Mesenchymal stem cell (in vitro differentiated cells and primary cell): ENCODE measurements at places on chromosomes 2 and 18.

- DNase-seq = no peak
These were observed 608.8 kb downstream of the LRP1B start for GRCh38 chr2:141522048-141522447.

DNA sequence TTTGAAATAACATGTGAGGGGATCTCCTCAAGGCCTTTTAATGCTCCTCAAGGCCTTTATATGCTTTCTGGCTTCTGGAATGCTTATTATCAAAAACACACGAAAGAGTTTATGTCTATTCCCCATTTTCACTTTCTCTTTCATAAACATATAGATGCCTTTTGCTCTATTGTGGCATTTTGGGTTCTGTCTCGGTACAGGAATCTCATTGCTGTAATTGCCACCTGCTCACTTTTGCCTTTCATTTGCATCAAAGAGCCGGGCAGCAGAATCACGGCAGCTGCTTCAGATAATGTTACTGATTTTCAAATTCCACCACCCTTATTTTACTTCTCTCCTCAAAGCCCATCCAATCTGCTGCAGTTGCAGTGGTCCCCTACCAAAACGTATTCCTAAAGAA lies 54.8 kb upstream of the LPIN2 start:
- no peak for DNase-seq

GRCh38 chr2:228197504-228197903 lies 16.0 kb upstream of the SPHKAP start:
- DNase-seq = no peak

- DNase-seq = no peak
These were observed 41.6 kb upstream of the PLB1 start for GRCh38 chr2:28454016-28454930.

DNA sequence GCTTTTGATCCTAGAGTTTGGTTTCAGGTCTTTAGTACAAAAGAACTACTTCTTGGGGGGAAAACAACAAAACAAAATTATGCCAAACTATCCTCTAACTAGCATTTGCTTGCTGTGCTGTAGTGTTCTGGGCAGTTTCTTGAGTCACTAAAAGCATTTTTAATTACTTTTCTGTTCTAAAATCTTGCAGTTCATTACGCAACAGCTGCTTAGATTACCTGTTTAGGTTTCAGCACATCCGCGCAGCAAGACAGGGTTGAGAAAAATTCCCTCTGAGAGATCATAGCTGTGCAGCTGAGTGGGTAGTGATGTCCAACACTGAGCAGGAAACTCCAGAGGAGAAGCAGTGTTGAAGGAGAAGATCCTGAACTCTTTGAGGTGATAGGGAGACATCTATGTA lies 9.0 kb downstream of the DAW1 start:
- no peak for DNase-seq

DNA sequence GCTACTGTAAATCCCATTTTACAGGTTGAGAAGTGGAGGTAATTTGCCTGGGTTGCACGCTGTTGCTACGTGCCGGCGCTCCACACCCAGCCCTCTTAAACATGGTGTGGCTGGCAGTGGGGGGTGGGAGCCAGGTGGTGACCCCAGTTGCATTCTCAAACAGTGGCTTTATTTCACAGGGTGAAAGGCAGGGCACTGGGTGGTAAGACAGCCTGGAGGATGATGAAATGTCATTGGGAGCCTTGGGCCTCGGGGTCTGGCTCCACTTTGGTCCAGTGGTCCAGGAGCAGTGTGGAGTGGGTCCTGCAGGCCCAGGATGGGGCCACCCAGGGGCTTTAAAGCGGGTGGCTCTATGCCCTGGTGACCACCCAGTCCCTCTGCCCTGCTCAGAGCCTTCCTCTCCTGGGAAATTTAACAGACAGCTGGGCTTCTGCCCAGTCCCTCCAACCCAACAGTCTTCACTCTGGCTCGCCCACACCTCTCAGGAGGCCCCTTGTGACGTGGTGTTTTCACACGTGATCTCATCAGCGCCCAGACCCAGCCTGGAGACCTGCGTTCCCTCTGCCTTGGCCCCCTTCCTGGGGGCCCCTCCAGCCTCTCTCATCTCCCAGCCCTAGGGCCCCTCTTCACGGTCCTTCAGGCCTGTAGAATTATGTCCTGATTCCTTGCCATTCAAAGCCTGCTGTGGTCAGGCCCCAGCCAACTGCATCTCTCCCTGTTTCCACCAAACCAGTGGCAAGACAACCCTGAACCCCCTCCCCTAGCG lies 92.5 kb downstream of the INHBB start:
- DNase-seq = no peak
